CD4-positive, alpha-beta T cell (primary cell): ENCODE measurements at places on chromosomes 2 and 18.

GRCh38 chr2:179140571-179140970 is 90.6 kb upstream of the CCDC141 start:
- H3K4me1 ChIP-seq, result no peaks in the 10 kb centered on the region
- DNase-seq, result no peak
- no peak overlapping the region for H3K4me3 ChIP-seq
- H3K36me3 ChIP-seq, result no peaks in the 10 kb centered on the region
- no peaks in the 10 kb centered on the region for H3K27me3 ChIP-seq

- H3K4me1 ChIP-seq, result no peaks in the 10 kb centered on the region
- H3K27me3 ChIP-seq, result no peaks in the 10 kb centered on the region
- DNase-seq, result no peak
- H3K4me3 ChIP-seq, result no peak overlapping the region
- no peak overlapping the region for H3K27ac ChIP-seq
Observed at GRCh38 chr2:173828189-173829142, 136.7 kb downstream of the SP3 start.

DNA sequence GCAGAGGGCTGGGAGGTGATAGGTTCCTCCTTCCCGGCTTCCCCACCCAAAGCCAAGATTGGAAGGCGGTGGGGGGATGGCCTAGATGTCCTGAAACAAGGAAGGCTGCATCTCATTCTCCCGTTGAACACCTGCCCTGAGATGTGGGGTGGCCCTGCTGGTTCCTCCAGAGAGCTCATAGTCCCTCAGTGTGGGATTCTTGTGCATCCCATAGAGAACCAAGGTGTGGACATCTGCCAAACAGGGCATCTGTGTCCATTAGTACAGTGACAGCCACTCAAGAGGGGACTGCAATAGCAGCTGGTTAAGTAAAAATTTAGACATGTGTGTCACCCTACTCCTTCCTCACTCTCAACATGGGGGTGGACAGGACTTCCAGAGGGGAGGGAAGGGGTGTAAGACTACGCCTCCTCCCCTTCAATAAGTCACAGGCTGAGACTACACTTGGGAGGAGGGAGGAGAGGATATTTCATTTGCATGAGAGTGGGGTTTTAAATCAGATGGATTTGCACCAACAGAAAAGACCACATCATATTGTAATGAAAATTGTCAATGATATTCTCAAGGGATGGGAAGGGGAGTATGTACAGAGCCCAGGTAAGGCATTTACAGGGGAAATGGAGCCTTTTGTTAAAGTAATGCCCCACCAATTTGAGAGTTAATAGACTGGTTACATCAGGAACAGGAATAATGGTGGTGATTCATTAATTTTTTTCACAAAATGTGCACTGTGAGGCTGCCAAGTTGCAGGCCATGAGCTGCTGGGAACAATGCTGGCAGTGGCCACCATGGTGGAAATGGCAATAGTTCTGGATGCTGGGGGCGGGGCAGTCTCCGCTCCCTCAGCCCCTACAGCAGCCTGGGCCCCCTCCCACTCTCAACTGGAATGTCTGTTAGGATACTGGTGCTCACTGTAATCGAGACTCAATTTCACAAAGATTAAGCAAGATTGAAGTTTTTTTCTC is 80.6 kb downstream of the TEX51 start:
- H3K4me1 ChIP-seq, result no peaks in the 10 kb centered on the region
- no peak overlapping the region for H3K27ac ChIP-seq
- H3K4me3 ChIP-seq, result no peak overlapping the region
- DNase-seq, result no peak
- peaks cover 4% of the 10 kb centered on the region for H3K27me3 ChIP-seq

DNA sequence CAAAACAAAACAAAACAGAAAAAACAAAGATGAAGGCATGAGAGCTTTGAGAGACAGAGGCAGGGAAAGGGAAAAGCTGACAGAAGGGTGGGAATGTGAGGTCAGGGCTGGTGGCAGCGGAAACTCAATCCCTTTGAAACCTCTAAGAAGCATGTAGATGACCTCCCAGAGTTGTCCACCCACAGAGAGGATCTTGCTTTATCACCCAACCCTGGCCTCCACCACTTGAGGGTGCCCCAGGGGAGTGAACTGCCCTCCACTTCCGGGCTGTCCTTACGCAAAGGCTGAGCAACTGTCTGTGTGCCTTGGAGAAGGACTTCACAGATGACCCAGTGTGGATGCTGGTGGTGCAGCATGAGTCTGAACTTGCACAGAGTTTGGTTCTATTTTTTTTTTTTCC is 26.7 kb downstream of the PDCL3 start:
- no peak overlapping the region for H3K27ac ChIP-seq
- no peaks in the 10 kb centered on the region for H3K27me3 ChIP-seq
- no peak overlapping the region for H3K4me3 ChIP-seq
- DNase-seq, result no peak
- H3K4me1 ChIP-seq, result peaks cover 13% of the 10 kb centered on the region

DNA sequence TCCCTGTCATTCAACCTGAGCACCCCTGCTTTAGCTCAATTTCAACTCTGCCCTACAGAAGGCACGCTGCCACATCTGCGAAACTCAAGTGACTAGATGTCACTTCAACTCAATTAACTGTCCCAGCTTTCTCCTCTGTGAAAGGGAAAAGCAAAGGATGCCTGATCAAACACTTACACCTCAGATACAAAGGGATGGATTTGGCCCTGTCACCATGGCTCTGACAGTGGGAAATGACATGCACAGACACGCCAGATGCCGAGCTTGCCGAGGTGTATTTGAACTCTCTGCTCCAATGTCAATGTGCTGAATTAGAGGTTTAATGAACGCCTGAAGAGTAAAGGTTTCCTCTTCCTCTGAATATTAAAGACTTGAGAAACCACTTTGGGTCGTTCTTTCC is 481.1 kb downstream of the CBLN2 start:
- H3K27ac ChIP-seq, result no peak overlapping the region
- no peaks in the 10 kb centered on the region for H3K4me1 ChIP-seq
- H3K27me3 ChIP-seq, result no peaks in the 10 kb centered on the region

DNA sequence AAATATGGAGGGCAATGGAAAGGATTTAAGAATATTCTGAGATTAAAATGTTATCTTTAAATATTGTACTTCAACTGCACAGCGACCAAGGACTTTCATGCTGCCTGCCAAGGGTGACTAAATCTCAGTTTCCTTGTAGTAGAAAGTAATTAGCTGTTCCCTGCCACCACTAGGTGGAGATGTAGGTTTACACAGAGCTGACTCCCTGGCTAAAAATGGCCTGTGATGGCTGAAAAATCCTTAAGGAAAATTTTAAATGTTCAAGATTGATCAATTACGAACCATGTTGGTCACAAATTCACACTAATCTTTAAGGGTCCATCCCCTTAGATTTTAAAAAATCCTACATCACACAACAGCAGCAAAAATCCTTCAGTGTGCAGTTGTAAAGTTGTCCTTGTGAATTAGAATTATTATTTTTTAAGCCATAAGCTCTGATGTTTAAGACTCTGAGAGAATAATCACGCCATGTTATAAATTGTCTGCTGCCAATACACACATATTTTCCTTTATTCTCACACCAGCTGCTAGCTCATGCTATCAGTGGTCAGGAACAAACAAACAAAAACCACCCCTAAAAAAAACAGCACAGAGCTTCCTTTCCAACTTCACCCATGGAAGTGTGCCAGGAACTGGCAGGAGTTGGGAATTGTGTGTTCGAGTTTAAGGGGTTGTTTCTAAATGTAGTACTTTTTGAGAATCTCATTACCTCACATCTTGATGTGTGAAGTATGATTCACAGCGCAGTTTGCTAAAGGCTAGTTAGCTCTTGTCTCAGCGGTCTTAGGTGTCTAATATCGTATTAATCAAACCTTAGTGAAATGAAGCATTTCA is 399.8 kb downstream of the TMEM182 start:
- H3K4me3 ChIP-seq, result no peak overlapping the region
- no peaks in the 10 kb centered on the region for H3K4me1 ChIP-seq
- no peak for DNase-seq
- H3K27ac ChIP-seq, result no peak overlapping the region

DNA sequence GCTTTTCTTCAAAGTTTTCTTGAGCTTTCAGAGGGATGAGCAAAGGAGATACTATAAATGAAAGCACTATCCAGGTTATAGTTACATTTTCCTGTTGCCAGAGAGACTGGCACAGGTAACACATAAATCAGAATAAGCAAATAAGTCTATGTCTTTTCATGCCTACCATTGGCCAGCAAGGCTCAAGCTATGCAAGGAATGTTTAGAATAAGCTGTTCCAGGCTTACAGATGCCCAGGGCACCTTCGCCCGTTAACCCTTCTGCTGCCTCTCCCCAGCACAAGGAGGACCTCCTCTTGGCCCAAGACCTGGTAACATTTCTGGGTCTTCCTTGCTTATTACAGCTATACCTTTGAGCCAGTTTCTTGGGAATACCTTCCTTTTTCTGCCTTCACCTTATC is 233.7 kb upstream of the MEIS1 start:
- H3K4me1 ChIP-seq, result no peaks in the 10 kb centered on the region
- no peak overlapping the region for H3K4me3 ChIP-seq
- no peaks in the 10 kb centered on the region for H3K27me3 ChIP-seq
- H3K36me3 ChIP-seq, result no peaks in the 10 kb centered on the region

DNA sequence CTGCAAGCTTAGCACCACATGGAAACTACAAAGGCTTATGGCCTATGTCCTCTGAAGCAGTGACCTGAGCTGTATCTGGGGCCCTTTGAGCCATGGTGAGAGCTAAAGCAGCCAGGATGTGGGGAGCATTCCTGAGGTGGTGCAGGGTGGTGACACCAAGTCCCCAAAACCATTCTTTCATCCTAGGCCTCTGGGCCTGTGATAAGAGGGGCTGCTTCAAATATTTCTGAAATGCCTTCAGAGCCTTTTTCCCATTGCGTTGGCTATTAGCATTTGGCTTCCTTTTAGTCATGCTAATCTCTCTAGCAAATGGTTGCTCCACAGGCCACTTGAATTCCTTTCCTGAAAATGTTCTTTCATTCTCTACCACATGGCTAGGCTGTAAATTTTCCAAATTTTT is 13.4 kb downstream of the CCDC150 start:
- no peaks in the 10 kb centered on the region for H3K27me3 ChIP-seq
- no peaks in the 10 kb centered on the region for H3K36me3 ChIP-seq
- no peak overlapping the region for H3K27ac ChIP-seq
- DNase-seq, result no peak
- no peaks in the 10 kb centered on the region for H3K4me1 ChIP-seq
- no peak overlapping the region for H3K4me3 ChIP-seq

DNA sequence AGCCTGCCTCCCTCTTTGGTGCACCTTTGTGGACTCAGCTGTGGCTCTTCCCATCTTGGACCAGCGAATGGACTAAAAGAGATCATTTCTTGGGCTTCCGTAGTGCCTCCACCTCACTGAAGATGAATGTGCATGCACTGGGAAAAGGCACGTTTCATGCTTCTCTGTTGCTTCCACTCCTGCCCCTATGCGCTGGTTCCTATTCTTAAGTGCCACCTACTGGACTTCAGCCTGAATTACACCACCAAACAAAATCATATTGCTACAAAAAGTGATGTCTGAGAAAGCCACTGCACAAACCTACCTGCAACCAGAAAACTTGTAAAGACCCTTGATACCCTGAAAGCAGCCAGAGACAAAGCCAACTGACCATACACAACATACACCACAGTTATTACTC is 695.6 kb downstream of the TSN start:
- no peaks in the 10 kb centered on the region for H3K27me3 ChIP-seq
- no peak overlapping the region for H3K27ac ChIP-seq
- no peaks in the 10 kb centered on the region for H3K4me1 ChIP-seq
- DNase-seq, result no peak

DNA sequence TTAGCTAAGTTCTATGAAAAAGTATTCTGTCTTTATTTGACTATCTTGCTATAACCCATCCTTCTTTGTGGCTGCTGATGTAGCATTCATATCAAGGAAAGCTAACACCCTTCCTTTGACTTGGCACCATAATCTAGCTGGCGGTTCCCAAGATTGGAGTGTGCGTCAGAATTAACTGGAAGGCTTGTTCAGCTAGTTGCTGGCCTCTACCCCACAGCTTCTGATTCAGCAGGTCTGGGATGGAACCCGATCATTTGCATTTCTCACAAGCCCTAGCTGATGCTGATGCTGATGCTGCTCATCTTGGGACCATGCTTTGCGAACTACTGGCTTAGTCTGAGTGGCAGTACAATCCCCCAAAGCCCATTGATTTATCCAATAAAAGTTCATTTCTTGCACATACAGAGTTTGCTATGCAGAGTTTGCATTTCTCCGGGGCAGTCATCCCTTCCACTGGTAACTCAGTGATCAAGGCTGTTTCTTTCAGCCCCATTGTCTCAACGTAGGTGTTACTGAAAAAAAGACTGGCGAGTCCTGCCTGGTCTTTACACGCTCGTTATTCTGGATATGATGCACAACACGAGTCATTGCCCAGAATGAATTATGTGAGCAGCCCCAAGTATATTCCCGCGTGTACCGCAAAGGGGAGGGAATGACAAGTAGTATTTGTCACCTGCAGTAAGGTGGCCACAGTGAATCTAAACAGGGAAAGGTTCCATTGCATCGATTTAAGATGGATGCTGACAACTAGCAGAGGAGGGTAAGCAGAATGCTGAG is 96.5 kb downstream of the ZNF532 start:
- H3K4me1 ChIP-seq, result no peaks in the 10 kb centered on the region
- H3K27ac ChIP-seq, result no peak overlapping the region
- DNase-seq, result no peak
- H3K4me3 ChIP-seq, result no peak overlapping the region

GRCh38 chr18:21389903-21390302 is 147.9 kb downstream of the GREB1L start:
- no peak for DNase-seq
- H3K4me3 ChIP-seq, result no peak overlapping the region
- no peaks in the 10 kb centered on the region for H3K36me3 ChIP-seq
- no peaks in the 10 kb centered on the region for H3K27me3 ChIP-seq
- no peaks in the 10 kb centered on the region for H3K4me1 ChIP-seq

- no peak for DNase-seq
- H3K36me3 ChIP-seq, result no peaks in the 10 kb centered on the region
- H3K4me3 ChIP-seq, result no peak overlapping the region
Observed at GRCh38 chr2:140539242-140539875, 1591.5 kb downstream of the LRP1B start.

- no peaks in the 10 kb centered on the region for H3K4me1 ChIP-seq
- DNase-seq, result no peak
- H3K27ac ChIP-seq, result no peak overlapping the region
Observed at GRCh38 chr2:58702302-58702885, 461.3 kb upstream of the FANCL start.

- no peak for DNase-seq
- no peak overlapping the region for H3K4me3 ChIP-seq
Observed at GRCh38 chr2:160225722-160226121, 25.6 kb upstream of the ITGB6 start.

- no peak overlapping the region for H3K4me3 ChIP-seq
- H3K27ac ChIP-seq, result no peak overlapping the region
- no peaks in the 10 kb centered on the region for H3K4me1 ChIP-seq
- no peak for DNase-seq
- H3K27me3 ChIP-seq, result no peaks in the 10 kb centered on the region
- H3K36me3 ChIP-seq, result no peaks in the 10 kb centered on the region
Observed at GRCh38 chr18:55731594-55732042, 143.6 kb upstream of the TCF4 start.
